Lower leg skin (tissue), 4 donors: ENCODE measurements at places on chromosomes 2 and 18.
A peak's percentile ranks its signal among the peaks of the same experiment; 100 is the strongest.

DNA sequence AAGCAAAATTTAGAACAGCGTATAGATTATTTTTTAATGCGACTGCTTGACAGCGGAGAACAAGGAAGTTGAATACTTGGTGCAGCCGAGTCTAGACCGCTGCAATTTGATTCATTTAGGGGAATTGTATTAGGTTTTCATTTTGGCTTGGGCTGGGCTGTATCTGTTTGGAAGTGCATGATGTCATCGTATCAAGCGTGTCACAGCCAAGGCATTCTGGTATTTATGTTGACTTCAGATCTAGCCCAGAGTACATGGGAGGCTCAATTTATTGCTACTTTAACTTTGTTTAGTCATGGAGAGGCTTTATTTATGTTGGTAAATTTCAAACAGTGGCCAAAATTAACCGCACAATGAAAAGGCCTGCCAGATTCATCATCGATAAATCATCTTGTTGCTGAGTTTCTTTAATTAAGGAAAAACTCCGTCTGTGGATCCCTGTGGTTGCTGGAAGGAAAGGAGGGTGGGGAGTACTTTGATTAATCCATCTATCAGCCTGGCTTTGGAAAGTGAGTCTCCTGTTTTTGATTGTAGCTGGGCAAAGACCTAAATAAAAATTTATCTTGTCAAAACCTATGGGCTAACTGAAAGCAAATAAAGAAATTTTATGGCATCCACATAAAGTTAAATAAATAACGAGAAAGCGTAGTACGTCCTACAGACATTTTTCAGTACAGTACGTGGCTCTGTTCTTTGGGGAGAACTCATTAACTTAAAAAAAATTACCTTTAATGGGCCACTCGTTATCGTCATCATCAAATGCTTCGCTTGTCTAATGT, 230.4 kb upstream of the SPRED2 start:
- DNase-seq: no peak

- DNase-seq: no peak
Measured at GRCh38 chr2:176612736-176613135, 343.5 kb downstream of the MTX2 start.

- DNase-seq: no peak
Measured at GRCh38 chr2:56369316-56369715, 185.5 kb downstream of the CCDC85A start.

- no peak for DNase-seq
Measured at GRCh38 chr2:16613539-16614011, 52.1 kb downstream of the CYRIA start.

GRCh38 chr2:106115250-106115649, 78.9 kb downstream of the UXS1 start:
- DNase-seq: no peak

GRCh38 chr2:80061881-80062280, 242.7 kb downstream of the LRRTM1 start:
- no peak for DNase-seq

- DNase-seq: peak; percentile 73
Measured at GRCh38 chr2:165793779-165794535, at the start of gene GALNT3. Gene GALNT3, minus strand, starts transcription at chr2:165794247. Its CDS starts 23,547 bp downstream, at chr2:165770700.

DNA sequence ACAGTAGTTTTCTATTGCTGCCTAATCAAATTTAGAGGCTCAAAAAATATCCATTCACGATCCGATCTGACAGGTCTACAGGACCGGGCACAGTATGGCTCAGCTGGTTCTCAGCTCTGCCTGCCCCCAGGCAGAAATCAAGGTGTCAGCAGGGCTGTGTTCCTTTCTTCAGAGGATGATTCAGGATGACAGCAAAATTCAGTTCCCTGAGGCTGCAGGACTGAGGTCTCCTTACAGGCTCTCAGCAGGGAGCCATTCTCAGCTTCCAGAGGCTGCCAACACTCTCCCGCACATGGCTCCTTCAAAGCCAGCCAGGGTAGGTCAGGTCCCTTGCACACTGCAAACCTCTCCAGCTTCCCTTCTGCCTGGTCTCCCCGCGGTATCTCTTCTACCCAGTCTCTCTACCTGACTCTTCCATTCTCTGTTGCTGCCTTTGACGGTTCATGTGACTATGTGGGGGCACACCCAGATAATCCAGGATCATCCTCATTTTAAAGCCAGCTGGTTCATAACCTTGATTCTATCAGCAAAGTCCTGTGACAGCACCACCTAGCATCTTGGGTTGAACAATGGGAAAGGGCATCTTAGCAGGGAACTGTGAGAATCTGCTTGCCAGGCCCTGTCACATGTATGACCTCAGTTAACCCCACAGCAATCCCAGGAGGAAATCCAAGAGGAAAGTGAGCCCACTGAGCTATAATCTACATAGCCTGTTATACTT, 50.4 kb downstream of the UXS1 start:
- no peak for DNase-seq

- DNase-seq: no peak
Measured at GRCh38 chr2:225893151-225893550, 493.6 kb downstream of the NYAP2 start.

- no peak for DNase-seq
Measured at GRCh38 chr18:48897531-48897930, 53.2 kb downstream of the SMAD7 start.

DNA sequence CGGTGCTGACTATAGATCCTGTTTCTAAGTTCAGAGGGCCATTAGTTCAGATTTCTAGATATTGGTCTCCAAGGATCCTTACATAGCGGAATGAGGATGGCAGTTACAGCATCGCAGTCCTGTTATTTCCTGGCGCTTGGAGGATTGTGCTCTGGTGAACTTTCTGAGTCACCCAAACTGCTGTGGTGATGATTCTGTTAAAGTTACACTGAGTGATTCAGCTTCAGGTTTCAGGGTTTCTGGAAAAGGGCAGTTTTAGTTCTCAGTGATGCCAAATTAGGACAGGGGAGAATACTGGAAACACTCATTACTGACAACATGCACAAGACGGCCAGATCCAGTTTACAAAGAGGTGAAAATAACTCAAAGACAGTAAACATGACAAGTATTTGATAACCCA, 52.1 kb upstream of the ANKRD62 start:
- peak; percentile 25 for DNase-seq

GRCh38 chr18:23106575-23106974, 28.7 kb upstream of the CABLES1 start:
- DNase-seq: no peak
